ENCODE measurements at places on chromosomes 5 and 9. TPM values are rescaled to one million over a fixed set of nuclear protein-coding genes. Genes with fewer than 3 reads are reported as not detected.
A peak's percentile ranks its signal among the peaks of the same experiment; 100 is the strongest.

DNA sequence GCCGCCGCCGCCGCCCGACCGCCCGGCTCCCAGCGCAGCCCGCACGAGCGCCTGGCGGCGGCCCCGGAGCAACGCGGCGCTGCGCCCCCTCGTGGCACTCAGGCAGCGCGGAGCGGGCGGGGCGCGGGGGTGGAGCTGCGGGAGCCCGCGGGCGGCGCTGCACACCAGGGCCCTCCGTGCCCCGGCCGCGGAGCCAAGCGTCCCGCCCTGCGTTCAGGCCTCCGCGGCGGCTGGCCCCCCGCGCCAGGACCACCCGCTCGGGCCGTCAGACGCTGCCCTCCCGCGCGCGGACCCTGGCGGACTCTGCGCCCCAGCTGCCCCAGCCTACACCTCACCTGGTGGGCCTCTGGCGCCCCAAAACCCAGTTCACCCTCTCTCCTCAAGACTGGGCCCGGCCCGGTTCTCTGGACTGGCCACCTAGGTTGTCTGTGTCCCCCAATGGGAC, at the start of gene RASGEF1C:
TSS of gene RASGEF1C (minus strand) at position 75 of the 445 bp plus-strand sequence. CDS start 71,159 bp downstream, outside the sequence.
- DNase-seq = no peak

DNA sequence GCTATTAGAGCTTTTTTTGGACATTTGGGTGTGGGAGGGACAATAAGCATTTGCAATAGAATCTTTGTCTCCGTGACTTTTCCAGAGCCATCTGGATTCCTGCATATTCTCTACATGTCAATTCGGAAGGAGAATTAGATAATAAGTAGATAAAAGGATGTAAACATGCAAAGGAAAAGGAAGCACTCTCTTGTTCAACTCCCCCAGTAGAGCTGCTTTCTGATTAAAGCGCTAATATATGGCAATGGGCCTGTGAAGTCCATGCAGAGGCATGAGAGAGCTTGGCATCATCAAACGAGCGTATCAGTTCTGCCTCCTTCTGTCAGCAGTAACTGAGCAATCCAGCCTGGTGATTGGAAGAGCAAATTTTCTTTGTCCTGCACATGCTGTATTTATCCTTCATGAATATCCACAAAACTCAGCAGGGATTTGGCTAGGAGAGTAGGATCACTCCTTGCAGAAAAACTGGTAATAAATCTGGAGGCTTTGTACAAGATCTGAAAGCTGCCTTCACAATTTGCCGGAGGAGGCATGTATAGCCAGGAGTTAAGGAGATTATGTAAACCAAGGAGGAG, 1752.9 kb downstream of the MAT2B start:
- DNase-seq = no peak

DNA sequence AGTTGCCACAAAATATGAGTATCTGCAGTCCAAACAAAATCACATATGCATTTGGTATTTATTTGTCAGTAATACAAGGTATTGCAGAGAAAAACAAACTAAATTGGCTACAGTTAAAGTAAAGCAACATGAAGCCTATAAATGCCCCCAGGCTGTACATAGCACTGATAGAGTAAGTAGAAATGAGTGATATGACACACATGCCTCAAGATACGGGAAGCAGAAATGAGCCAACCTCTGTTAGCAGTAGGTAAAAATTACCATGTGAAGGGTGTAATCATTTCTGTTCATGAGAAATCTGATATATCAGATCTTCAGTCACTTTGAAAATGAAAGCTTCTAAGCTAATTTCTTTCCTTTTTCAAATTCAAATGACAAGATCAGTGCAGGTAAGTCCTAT, 131.1 kb downstream of the CHSY3 start:
- no peak for DNase-seq

GRCh38 chr9:122095010-122095767, 2.1 kb upstream of the TTLL11 start:
- peak; percentile 44 for DNase-seq

GRCh38 chr9:115226152-115226551, 108.2 kb upstream of the TNC start:
- no peak for DNase-seq

DNA sequence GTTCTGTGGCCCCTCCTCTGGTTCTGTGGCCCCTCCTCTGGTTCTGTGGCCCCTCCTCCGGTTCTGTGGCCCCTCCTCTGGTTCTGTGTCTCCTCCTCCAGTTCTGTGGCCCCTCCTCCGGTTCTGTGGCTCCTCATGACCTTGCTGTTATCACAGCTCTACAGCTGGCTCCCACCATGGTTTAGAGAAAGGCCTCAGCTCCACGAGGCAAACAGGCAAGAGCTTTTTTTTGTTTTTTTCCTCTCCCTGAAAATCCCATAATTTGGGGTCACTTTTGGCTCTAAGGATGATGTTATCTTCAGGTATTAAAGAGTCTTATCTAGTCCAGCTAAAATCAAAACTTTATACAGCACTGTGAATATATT, 31.8 kb downstream of the C5orf15 start:
- DNase-seq = no peak

GRCh38 chr5:62044989-62045388, 261.0 kb upstream of the KIF2A start:
- no peak for DNase-seq

DNA sequence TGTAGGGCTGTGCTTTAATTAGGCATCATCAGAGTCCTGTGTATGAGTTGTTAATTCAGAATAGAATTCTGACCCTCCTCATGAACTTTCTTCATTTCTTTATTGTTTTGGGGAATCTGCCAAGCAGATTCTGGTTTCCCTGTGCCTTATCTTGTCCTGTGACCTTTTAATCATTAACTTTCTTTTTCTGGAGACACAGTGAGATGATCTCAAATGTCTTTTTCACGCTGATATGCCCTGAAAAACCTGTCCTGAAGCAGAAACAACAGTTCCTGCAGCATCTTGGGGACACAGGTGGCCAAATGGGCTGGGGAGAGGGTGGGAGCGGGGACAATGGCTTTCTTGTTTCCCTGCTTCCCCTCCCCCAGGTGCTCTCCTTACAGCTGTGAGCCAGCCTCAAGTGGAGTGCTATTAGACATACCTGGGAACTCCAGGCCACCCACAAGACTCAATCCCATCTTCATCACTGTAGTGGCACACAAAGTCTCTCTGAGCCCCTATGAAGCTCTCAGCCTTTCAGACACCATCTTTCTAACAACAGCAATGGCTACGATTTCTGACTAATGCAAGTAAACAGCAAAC, 213.8 kb downstream of the ATP10B start:
- DNase-seq = no peak

The IFNK gene
- not detected for total RNA-seq

The EDIL3 gene
- 1.9 TPM for total RNA-seq

The SLC31A1 gene
- total RNA-seq = 40.0 TPM
